ENCODE measurements at places on chromosomes 2 and 18.

- peak; percentile 15 for DNase-seq
Observed at GRCh38 chr2:123179526-123179925, 845.6 kb upstream of the CNTNAP5 start.

DNA sequence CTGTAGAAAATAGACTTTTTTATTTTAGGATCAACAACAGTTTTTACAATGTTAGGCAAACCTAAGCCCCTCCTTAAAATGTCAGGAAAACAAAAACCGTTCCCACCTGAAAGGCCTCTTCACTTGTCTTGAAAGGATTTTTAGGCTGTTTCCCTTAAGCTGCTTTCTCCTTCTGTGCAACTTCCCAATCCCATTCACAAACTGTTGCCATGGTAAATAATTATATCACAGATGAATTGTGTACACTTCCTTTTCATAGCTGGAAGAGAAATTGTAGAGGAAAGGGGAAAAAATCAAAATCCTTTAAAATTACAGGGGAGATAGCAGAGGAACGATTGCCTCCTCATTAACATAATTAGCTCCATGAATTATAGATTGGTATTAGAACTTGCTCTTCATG lies 1488.0 kb upstream of the CELF4 start:
- DNase-seq, result no peak

DNA sequence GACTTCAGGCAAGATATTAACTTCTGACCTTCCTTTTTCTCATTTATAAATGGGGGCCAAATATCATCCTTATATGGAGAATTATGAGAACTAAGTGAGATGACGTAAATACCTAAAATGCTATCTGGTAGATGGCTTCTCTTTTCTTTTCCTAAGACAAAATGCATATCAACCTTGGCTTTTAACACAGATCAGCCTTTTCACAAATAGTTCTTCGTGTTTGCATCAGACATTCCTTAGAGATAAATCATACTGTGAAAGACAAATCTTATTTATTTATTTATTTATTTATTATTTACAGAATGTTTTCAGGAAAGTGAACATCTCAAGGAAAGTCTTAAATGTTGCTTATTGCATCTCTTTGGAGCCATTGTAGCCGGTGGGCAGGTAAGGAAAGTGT lies 62.8 kb downstream of the NBEAL1 start:
- no peak for DNase-seq

- no peak for DNase-seq
Observed at GRCh38 chr2:188598551-188598950, 306.9 kb downstream of the GULP1 start.

- peak; percentile 15 for DNase-seq
Observed at GRCh38 chr2:187453078-187453641, 5.1 kb upstream of the CALCRL start.

DNA sequence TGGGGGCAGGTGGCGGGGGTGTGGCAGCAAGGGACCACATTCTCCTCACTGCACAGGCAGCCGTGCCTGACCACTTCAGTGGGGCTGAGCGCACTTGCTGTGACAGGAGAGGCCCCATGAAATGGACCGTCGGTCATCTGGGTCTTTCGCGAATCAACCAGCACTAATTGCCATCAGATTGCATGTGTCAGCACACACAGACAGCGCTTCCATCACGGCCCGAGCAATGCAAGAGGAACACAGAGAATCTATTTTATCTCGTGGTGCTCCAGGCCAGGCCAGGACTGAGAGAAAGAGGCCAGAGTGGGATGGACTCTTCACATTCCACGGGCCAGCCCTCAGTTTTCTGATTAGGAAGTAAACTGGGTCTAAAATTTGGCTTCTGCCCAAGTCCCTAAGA lies 87.0 kb downstream of the EIPR1 start:
- no peak for DNase-seq

GRCh38 chr2:46999084-46999483 lies 83.5 kb upstream of the MCFD2 start:
- no peak for DNase-seq

GRCh38 chr2:40653829-40654228 lies 201.9 kb upstream of the SLC8A1 start:
- DNase-seq, result no peak

DNA sequence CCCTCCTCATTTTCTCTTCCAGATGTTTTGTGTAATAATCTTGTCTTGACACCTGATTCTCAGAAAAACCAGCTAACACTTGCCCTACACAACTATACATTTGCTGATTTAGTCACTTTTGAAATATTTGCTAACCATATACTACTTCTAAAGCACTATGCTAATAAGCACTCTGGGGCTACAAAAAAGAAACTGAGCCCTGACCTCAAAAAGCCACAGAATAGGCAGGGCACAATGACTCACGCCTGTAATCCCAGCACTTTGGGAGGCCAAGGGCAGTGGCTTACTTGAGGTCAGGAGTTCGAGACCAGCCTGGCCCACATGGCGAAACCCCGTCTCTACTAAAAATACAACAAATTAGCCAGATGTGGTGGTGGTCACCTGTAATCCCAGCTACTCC lies 266.0 kb downstream of the RAD51AP2 start:
- DNase-seq, result no peak

- no peak for DNase-seq
Observed at GRCh38 chr2:130791617-130791939, 36.2 kb downstream of the AMER3 start.

DNA sequence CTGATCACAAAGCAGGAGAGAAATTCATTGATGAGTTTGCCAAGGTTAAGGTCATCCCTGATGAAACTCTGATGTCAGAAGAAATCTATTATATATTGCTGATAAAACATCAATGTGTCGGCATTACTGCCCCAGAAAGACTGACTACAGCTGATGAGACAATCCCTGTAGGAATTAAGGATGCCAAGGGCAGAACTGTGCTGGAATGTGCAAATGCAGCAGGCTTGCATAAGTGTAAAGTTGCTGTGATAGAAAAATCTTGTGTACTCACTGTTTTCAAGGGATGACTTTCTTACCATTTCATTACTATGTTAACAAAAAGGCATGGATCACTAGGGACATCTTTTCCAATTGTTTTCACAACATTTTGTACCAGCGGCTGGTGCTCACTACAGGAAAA lies 19.7 kb upstream of the MARCO start:
- no peak for DNase-seq

DNA sequence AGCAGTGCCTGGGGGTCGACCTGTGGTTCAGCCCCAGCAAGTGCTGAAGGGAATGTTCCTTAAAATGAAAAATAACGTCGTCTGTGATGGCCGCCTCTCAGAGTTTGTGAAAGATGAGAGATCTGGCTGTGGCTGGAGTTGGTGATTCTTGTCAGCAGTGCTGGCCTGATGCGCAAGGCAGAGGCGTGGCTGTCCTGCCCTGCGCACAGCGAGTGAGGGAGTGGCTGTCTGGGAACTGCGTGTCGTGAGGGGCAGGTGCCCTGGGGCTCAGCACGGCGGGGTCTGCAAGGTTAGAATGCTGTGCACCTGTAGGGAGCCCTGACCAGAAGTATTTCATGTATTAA lies 8.8 kb downstream of the NFATC1 start:
- no peak for DNase-seq

DNA sequence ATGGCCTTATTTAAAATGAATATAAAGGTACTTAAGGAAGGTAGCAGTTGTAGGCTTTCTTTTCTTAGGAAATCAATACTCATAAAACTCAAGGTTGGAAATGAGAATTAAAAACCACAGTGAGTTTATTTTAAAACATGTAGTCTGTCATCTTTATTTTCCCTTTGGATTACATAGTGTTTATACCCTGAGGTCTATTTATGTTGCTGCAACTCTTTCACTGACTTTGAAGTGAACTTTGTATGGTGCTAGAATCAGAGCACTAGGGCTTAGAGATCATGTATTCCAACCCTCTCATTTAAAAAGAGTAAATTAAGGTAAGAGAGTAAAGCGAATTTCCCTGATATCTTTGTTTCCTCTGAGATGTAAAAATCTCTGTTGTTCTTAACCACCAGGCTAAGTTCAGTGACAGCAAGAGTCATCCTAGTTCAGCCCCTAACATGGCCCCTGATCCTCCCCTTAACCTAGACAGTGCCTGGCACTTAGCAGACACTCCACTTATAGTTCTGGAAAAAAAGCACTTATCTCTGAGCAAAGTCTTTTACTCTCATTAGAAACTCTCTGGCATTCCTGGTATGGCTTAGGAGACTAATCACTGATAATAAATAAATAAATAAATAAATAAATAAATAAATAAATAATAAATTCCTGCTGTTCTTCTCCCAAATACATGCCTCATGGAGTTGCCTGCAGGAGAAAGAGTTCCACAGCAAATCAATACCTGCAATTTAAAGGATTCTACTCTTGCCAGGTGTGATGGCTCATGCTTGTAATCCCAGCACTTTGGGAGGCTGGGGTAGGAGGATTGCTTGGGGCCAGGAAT lies 33.0 kb upstream of the PPP1R1C start:
- DNase-seq, result no peak

DNA sequence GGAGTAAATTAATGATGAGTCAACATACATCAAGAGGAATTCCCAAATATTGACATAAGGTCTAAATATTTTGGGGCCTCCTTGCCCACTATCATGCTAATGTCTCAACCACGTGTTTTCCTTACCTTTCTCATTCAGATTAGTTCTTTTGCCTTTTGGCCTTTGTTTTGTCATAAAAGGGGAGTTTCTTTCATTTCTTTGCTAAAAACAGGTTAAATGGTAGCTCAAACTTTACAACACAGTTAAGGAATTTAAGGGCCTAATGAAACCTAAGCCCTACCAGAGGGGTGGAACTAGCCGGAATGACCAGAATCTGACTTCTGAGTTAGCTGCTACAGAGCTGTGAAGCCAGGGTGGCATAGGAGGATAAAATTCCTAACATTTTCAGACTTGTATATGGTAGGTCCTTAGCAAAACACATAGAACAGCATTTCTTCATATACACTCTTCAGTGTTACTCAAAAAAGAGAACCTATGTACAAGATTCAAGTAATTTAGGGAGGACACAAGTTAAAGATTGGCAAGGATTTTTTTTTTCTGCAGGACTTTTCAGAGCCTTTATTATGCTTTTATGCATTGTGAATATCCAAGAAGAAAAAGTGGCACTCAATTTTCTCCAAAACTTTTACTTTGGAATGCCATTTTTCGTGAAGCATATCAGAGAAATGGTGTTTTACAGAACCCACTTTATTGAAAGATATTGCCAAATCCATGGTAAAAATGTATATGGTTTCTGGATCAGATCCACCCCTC lies 633.1 kb downstream of the ARHGAP15 start:
- no peak for DNase-seq

- DNase-seq, result no peak
Observed at GRCh38 chr18:48732767-48733424, 194.1 kb downstream of the CTIF start.

GRCh38 chr2:20196657-20197161 lies 28.2 kb downstream of the SDC1 start:
- no peak for DNase-seq

- no peak for DNase-seq
Observed at GRCh38 chr18:240175-240574, 27.7 kb downstream of the THOC1 start.

- peak; percentile 27 for DNase-seq
Observed at GRCh38 chr18:54608028-54608642, 17.1 kb downstream of the DYNAP start.

DNA sequence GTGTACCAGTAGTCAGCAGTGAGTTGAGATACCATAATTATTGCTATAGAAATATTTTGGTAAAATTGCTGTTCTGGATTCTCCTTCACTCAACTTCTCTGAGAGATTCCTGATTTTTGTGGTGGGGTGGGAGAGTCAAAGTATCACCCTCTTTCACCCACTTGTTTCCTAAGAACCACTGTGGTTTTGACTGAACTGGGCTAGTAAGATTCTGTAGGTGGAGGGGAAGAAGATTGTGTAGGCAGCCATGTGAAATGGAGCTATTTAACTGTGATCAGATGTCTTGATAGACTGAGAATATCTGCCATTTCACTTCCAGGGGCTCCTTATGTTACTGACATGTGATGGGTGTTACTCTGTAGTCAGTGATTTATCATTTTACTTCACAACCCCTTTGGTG lies 45.3 kb downstream of the BIRC6 start:
- no peak for DNase-seq

DNA sequence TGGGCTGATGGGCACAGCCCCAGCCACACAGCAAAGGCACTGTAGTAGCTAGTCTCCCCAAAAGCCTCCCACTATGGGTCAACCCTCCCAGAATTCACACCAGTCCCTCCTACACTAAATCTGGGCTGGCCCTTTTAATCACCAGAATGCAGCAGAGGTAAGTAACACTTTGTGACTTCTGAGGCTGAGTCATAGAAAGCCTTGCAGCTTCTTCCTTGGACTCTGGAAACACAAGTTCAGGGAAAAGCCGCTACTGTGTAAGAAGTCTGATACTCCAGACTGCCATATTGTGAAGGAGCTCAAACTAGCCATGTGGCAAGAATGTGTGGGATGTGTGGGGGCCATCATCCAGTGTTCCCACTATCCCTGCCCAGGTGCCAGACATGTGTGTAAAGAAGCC lies 19.0 kb upstream of the SIX2 start:
- peak; percentile 46 for DNase-seq

All from H4 (cell line).